ENCODE measurements at places on chromosomes 7 and 10.

GRCh38 chr7:117937049-117937752 is 64.0 kb upstream of the CTTNBP2 start:
- no peak for DNase-seq

- no peak for DNase-seq
These were observed 97.1 kb downstream of the CSTF2T start for GRCh38 chr10:51602326-51602725.

DNA sequence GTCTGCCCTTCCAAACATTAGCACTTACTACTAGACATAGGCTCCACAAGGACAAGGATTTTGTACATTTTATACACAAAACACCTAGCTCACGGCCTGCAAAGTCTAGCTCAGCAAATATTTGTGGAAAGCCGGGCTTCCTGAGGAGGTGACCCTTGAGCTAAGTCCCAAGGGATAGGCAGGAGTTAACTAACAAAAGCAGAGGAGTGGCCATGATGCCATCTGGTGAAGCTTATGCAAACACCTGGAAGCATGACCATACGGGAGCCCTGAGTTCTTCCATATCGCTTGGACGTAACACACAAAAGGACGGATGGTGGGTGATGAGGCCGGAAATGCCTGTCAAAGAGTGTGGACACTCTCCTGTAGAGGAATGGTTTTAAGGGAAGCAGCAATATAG is 25.9 kb upstream of the YAE1 start:
- DNase-seq: no peak

DNA sequence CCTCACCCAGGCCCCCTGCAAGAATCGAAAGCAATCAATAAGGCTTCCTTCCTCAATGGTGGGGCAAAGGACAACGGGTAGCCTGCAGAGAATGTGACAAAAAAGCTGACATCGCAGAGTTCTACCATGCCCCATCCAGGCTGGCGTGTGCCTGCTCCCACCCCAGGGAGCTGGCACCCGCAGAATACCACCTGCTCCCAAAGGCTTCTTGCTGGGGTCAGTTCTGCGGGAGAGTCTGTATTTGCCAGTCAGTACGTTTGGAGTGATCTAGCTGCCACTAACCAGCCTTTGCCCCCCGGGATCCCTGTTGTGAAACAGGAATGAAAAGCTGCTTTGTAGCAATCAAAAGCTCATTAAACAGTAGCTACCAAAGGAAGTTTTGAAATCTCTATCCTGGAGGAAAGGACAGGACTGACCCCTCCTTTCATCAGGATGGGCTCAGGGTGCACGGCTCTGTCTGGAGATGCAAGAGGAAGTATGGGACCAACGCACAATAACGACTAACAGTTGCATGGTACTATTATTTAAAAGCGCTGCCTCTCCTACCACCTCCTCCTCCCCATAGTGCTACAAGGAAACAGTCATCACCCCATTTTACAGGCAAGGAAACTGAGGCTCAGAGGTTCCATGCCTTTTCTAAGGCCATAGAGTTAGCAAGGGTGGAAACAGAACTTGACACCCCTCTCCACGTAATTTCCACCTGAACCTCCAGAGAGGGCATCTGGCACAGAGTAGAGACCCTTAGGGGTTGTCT is 67.0 kb downstream of the FGFR2 start:
- no peak for DNase-seq

DNA sequence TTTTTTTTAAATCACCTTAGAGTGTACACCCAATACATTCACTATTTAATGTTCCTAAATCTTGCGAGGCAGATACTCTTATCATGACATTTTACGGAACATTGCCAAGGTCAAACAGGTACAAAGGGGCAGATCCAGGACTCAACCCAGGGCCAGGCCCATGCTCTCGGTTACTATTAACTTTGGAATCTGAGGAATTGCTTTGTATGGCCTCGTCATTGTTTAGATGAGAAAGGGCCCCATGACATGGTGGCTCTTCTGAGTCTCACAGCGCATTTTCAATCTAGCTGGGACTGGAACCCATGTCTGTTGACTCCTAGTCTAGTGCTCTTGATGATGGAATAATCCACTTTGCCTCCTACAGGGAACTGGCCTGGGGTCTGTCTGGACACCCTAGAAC is 59.1 kb downstream of the GATA3 start:
- no peak for DNase-seq

GRCh38 chr7:129351320-129351719 is 82.9 kb upstream of the STRIP2 start:
- no peak for DNase-seq

DNA sequence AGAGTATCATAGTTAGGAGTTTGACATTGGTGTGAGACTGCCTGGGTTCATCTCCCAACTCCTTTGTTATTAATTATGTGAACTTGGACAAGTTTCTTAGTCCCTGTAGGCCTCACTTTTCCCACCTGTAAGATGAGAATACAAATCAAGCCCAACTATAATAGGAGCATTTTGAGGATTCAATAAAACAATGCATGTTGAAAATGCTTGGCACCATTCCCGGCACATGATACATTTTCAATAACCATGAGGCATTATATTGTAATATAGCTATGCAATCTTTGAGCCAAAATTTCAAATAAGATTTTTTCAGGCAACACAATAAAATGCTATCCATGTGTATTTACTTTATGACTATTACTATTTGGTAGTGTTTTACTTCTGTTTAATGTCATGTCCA is 229.0 kb upstream of the SP4 start:
- DNase-seq: no peak

DNA sequence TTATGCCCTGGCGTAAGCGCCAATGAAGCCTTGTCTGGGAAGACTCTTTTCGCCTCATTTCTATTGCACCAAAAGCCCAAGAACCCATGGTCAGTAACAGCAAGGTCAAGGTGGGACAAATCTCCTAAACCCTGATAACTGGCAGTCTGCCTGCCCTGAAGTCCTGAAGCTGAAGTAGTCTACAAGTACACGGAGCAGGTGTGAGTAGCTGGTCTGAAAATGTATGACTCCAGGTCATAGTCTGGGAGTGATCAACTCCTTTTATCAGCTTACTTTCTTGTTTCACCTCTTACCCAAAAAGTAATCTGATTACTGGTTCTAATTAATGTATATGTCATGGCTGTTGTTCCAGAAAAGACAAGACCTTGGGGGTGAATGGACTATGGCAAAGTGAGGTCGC is 107.3 kb upstream of the EFCAB10 start:
- no peak for DNase-seq

DNA sequence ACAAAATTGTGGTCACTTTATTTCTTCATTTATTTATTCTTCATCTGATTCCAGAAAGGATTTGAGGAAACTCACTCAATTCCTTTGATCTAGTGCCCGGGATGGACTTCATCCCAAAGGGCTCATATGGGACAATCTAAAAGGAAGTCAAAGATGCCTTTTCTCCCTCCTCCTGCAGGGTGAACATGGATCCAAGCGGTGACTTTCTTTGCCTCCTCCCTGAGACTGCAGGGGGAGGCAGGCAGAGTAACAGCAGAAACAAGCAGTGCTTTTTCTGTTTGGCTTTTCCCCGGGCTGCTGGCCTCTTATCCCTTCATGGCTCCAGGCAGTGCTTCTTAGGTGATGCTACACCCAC is 10.0 kb upstream of the DNMBP start:
- no peak for DNase-seq

- DNase-seq: no peak
These were observed at the start of gene TTYH3 for GRCh38 chr7:2631946-2632732. TTYH3 (plus strand) TSS chr7:2631986; CDS start chr7:2632156, 170 bp downstream.

GRCh38 chr10:9140373-9140772 is 1085.9 kb downstream of the GATA3 start:
- DNase-seq: no peak

GRCh38 chr10:54585572-54585971 is 215.5 kb downstream of the PCDH15 start:
- no peak for DNase-seq

DNA sequence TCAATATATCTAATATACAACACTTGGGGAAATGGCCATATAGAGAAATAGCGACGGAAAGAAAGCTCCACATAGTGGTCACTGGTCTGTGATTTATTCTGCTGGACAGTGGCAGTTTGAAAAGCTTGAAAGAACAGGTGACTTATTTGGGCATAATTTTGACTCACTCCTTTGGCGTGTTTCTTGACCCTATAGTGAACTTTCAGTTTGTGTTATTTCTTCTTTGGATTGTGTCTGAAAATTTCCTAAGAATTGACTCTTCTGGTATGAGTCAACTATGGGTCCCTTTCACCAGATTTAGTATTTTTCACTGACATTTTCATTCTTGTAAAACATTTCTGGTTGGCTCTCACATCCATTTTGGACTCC is 25.8 kb upstream of the IMMP2L start:
- DNase-seq: no peak

- DNase-seq: no peak
These were observed 223.1 kb downstream of the REEP3 start for GRCh38 chr10:63744060-63744941.

DNA sequence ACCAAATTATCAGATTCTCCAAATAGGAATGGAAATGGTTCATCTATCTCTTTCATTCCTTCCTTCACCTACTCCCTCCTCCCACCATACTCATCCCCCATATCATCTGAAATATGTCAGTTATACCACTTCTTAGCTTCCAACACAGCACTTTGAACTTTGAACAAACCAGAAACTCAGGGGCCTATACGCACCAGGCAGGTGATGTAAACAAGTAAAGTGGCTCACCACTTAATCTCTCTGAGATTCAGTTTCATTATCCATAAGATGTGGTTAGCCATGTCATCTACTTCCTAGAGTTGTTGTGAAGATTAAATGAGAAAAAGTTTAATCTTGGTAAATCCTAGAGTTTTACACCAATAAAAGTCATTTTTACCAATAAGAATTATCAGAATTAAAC is 65.9 kb upstream of the LRRN3 start:
- no peak for DNase-seq

DNA sequence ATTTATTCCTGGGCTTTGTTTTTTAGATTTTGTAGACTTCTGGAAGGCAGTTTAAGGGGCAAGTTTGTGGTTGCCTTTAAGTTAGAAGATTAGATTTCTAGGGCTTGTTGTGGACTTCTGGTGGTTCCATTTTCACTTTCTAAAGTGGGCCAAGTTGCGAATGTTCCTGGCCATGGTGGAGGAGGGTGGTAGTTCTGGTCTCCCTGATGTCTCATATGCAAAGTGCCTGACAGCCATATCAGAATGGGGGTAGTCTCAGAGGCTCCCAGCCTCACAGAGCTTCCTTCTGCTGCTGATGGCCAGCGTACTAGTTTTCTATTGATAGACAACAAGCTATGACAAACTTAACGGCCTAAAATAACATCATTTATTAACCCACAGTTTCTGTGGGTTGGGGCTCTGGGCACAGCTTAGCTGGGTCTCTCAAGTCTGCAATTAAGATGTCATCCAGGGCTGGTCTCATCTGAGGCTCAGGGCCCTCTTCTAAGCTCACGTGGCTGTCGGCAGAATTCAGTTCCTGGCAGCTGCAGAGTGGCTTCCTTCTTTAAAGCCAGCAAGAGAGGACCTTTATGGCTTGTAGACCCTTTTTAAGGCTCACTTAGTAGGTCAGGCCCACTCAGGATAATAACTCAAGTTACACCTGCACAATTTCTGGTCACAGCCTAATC is 44.8 kb downstream of the BMPER start:
- DNase-seq: no peak

DNA sequence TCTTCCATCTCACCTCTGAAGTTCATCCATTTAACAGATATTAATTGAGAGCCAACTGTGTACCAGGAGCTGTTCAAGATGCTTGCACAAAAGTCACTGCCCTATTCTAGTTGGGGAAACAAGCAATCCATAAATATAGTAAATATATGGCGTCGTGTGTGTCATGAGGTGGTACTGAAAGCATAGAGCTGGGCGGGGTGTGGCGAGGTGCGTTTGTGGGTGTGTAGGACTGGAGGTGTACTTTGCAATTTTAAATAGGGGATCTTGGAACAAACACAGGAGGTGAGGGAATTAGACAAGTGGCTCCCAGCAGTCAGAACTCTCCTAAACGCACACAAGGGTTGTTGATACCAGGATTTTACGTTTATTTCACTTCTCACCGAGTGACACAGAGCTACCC is 490 bp upstream of the ZNF239 start:
- no peak for DNase-seq

- DNase-seq: no peak
These were observed 329.6 kb upstream of the SEMA3C start for GRCh38 chr7:81248420-81248819.

DNA sequence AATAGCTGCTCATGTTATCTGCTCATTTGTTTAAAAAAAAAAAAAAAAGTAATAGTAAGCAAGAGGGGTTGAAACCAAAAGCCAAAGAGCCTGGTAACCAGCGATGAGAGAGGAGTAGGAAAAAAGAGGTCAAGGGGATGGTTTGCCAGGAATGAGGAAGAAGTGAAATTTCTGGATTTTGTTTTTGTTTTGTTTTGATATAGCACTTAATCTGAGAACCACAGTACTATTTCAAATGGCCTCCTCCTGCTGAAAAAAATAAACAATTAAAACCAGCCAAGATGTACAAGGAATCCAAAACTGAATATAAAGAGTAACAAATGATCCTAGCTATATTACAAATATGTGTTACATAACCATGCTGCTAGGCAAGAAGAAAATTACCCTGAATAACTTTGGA is 213.1 kb downstream of the FGFR2 start:
- DNase-seq: no peak

- DNase-seq: no peak
These were observed 97.0 kb downstream of the SVIL start for GRCh38 chr10:29537799-29538198.

- DNase-seq: no peak
These were observed 80.8 kb upstream of the NPVF start for GRCh38 chr7:25308906-25309705.

DNA sequence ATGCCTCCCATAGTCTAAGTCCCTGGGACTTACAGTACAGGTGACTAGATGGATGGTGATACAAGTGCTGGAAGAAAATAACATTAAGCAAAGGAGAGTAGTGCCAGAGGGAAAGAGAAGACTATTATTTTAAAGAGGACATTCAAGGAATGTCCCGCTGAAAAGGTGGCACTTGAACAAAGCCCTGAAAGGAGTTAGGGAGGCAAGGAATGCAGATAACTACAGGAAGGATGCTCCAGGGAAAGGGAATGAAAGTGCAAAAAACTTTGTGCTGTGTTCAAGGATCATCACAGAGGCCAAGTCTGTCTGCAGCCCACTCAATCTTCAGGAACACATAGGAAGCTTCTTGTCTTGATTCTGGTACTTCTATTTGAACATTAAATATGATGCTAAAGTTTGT is 14.9 kb downstream of the ANKMY2 start:
- no peak for DNase-seq

DNA sequence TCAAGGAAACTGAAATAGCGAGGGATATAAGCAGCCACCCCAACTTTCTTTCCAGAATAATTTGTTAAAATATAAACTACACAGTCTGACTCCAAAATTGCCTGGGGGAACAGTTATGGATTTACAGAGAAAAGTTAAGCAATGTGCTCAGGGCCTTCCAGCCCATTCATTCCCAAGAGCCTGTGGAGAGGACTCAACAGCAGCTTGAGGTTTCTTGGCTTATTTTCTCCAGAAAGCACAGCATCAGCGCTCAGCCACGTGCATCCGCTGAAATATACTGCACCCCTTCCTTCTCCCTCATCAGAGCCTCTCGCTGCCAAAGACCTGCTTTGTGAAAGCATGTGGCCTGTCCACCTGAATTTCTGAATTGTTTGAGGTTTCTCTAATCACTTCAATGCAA is 375.2 kb upstream of the VWC2 start:
- DNase-seq: no peak
